ENCODE measurements at places on chromosomes 16 and 17. TPM values are rescaled to one million over a fixed set of nuclear protein-coding genes. Genes with fewer than 3 reads are reported as not detected.

The NACA2 gene
- total RNA-seq: not detected

The KIFC3 gene
- total RNA-seq: 144 TPM

The METRNL gene
- 26.6 TPM for total RNA-seq

The PPP1R1B gene
- 0.09 TPM for total RNA-seq

The TP53TG3F gene
- not detected for total RNA-seq

The GABARAP gene
- 772 TPM for total RNA-seq

The KRT222 gene
- total RNA-seq: 0.63 TPM

The PTX4 gene
- not detected for total RNA-seq

The NEUROD2 gene
- not detected for total RNA-seq

All from A549 treated with CORT108297 at 1 μM for 4 hours (cell line).